Endodermal cell (in vitro differentiated cells): ENCODE measurements at places on chromosomes 6 and 20. TPM values are rescaled to one million over a fixed set of nuclear protein-coding genes. Genes with fewer than 3 reads are reported as not detected.

GRCh38 chr20:49811825-49812506 is 662 bp upstream of the SLC9A8 start:
- peak overlapping the region; percentile 95 for H3K4me3 ChIP-seq
- H3K27ac ChIP-seq, result peak overlapping the region; percentile 9
- DNase-seq, result peak; percentile 57
- H3K36me3 ChIP-seq, result peaks cover 11% of the 10 kb centered on the region
- peaks cover 7% of the 10 kb centered on the region for H3K4me1 ChIP-seq
- no peaks in the 10 kb centered on the region for H3K27me3 ChIP-seq

DNA sequence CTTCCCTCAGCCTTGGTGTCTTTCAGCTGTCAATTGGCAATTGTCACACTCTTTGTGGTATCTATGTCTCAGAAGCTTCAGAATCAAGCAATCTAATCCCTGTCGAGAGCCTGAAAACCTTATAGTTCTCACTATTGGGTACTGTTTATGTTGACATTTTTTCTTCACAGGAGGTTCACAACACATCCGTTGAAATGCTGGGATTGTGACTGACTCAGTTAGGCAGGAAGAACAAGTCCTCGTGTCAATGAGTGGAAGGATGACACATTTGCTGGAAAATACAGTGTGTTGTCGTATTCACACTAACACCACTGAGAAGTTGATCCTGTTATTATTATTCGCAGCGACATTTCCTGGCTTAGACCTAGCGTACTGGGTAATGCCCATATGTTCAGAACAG is 163.9 kb upstream of the CITED2 start:
- H3K27me3 ChIP-seq, result no peaks in the 10 kb centered on the region
- no peak overlapping the region for H3K4me3 ChIP-seq
- no peak for DNase-seq

OARD1 gene
- total RNA-seq, result 36.4 to 42.4 TPM (median 40.7 TPM) in 3 replicates

GRCh38 chr6:11353921-11354389 is 121.5 kb upstream of the NEDD9 start:
- H3K27ac ChIP-seq, result no peak overlapping the region
- peak; percentile 16 for DNase-seq
- H3K27me3 ChIP-seq, result no peaks in the 10 kb centered on the region
- H3K4me3 ChIP-seq, result no peak overlapping the region
- H3K4me1 ChIP-seq, result no peaks in the 10 kb centered on the region

DNA sequence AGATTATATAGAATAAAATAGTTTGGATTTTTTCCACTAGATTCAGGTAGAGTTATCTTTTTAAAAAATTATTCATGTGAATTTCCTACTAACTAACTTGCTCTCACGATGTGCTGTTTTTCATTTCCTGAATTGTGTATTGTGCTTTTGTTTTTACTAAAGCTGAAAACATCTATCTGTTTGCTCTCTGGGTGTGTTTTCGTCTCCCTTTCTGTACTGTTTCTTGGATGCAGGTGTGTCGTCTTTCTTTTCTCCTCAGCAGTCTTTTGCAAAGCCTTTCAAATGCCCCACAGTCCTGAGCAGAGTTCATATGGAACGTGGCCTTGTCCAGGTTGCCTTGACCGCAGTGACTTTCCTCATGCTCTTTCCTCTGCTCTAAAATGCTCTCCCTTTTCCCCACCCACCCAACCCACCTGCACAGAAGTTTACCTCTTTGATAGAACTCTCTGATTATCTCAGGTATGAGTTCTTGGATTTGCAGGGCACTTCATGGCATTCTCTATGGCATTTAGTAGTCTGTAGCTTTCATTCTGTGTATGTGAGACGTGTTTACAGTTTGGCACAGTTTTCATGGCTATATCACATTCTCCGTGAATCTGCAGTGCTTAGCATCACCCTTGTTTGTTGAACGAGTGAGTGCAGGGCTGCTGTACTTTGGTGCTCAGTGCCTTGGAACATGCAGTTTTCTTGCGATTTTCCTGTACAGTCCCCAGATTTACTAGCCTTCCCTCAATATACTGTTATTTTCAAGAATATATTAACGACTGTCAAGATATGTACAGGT is 77.1 kb downstream of the FARS2 start:
- no peak for DNase-seq
- H3K4me3 ChIP-seq, result no peak overlapping the region
- H3K27ac ChIP-seq, result no peak overlapping the region
- no peaks in the 10 kb centered on the region for H3K4me1 ChIP-seq
- no peaks in the 10 kb centered on the region for H3K36me3 ChIP-seq

- H3K27ac ChIP-seq, result no peak overlapping the region
- H3K27me3 ChIP-seq, result no peaks in the 10 kb centered on the region
- no peaks in the 10 kb centered on the region for H3K4me1 ChIP-seq
- H3K36me3 ChIP-seq, result peaks cover 45% of the 10 kb centered on the region
- no peak for DNase-seq
Observed at GRCh38 chr6:47716207-47716606, 17.8 kb downstream of the ADGRF4 start.

DNA sequence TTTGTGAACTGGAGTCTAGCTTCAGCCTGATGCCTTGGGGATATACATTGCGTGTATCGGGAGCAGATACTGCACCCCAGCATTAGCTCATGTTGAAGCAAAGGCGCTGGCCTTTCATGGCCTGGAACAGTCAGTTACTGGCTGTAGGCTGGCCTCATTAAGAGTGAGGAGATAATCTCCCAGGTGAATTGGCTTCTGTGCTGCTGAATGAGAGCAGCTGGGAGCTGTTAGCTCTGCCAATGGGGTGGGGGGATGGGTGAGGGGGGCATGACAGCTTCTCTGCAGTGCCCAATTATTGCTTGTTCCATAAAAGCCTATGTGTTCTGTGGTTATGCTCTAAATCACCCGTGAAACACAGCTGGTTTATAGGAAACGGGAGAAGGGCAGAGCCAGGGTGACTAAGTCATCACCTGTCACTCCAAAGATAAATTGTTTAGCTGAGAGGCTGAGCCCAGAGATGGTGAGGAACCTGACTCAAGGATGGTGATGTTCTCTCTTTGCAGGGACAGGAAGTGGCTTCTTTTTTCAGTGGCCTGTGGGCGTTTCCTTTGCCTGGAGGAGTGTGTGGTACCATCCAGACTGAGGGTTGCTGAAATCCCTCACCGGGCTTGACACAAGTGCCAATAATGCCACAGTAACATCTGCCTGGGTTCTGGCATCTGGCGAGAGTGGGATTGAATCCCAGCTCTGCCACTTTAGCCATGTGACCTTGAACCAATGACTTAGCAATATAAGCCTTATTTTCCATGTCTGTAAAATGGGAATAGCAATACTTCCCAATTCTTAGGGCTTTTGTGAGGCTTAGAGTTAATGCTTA is 170.8 kb downstream of the BCAS1 start:
- H3K27me3 ChIP-seq, result no peaks in the 10 kb centered on the region
- H3K27ac ChIP-seq, result no peak overlapping the region
- no peaks in the 10 kb centered on the region for H3K36me3 ChIP-seq
- peaks cover 11% of the 10 kb centered on the region for H3K4me1 ChIP-seq
- no peak overlapping the region for H3K4me3 ChIP-seq

TMC2 gene
- not detected in 2 replicates for total RNA-seq

GTSF1L gene
- not detected in 2 replicates for total RNA-seq

DNA sequence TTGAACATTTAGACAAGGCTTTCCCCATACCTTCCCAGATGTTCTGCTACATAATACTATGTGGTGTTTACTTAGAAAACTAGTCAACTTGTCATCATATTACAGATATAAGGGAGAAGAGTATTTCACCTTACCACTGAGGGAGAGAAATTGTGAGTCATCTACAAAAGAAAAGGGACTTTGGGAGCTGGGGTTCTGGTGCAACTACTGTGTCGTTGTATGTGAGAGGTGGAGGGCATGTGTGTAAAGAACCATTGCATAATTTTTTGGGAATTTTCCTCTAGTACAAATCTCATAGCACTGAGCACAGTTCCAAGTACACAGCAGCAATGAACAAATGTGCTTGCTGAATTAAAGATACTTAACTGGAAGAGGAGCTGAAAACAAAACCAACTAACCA is 665.6 kb downstream of the DHX35 start:
- no peaks in the 10 kb centered on the region for H3K4me1 ChIP-seq
- H3K27me3 ChIP-seq, result no peaks in the 10 kb centered on the region
- H3K36me3 ChIP-seq, result no peaks in the 10 kb centered on the region
- no peak overlapping the region for H3K4me3 ChIP-seq
- no peak for DNase-seq

DNA sequence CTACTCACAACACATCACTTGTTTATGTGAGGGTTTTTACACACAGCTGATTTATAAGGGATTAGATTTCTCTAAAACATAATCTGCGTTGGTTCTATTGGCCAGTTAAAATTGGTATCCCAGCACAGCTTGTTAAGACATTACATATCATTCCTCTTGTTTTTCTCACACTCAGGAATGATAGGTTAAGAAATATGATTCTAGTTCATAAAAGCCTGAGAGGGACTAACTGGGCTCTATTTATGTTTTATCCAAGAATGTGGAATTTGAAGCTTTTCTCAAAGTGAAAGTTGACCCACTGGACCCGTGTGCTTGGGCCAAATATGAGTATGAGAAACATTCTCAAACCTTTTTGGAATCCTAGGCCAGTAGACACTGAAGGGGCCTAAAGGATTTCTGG is 117.3 kb downstream of the TMEM170B start:
- no peaks in the 10 kb centered on the region for H3K27me3 ChIP-seq
- no peak for DNase-seq
- no peak overlapping the region for H3K27ac ChIP-seq
- H3K4me1 ChIP-seq, result peaks cover 8% of the 10 kb centered on the region
- no peaks in the 10 kb centered on the region for H3K36me3 ChIP-seq

LY6G6D gene
- total RNA-seq, result not detected in 2 replicates

- H3K27ac ChIP-seq, result no peak overlapping the region
- DNase-seq, result peak; percentile 35
- H3K4me3 ChIP-seq, result no peak overlapping the region
- peaks cover 9% of the 10 kb centered on the region for H3K36me3 ChIP-seq
- peaks cover 5% of the 10 kb centered on the region for H3K4me1 ChIP-seq
- H3K27me3 ChIP-seq, result no peaks in the 10 kb centered on the region
Observed at GRCh38 chr20:1327827-1328679, 886 bp downstream of the SDCBP2 start.

SLC35D3 gene
- 0.25 and 0.44 TPM in 2 replicates for total RNA-seq

DNA sequence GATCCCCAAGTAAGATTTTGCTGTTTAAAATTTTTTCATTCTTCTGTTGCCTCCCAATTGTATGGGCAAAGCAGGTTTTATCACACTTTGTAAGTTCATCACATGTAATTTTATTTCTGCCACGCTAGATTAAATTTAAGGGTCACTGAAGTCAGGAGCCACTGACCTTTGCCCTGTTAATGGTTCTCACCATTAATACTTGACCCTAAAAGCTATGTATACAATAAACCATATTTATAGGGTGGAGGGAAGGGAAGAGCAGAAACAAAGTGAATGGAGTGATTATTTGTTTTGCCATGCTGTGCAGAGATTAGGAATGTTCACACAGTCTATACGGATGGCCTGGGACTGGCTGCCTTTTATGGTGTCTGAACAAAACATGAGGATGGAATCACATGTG is 186.7 kb downstream of the BMP2 start:
- no peak overlapping the region for H3K4me3 ChIP-seq
- no peak for DNase-seq
- H3K4me1 ChIP-seq, result no peaks in the 10 kb centered on the region
- H3K36me3 ChIP-seq, result no peaks in the 10 kb centered on the region

- H3K4me3 ChIP-seq, result no peak overlapping the region
- H3K36me3 ChIP-seq, result peaks cover 5% of the 10 kb centered on the region
- DNase-seq, result peak; percentile 76
- H3K27me3 ChIP-seq, result no peaks in the 10 kb centered on the region
Observed at GRCh38 chr6:109695468-109695867, 4.4 kb downstream of the FIG4 start.

DNA sequence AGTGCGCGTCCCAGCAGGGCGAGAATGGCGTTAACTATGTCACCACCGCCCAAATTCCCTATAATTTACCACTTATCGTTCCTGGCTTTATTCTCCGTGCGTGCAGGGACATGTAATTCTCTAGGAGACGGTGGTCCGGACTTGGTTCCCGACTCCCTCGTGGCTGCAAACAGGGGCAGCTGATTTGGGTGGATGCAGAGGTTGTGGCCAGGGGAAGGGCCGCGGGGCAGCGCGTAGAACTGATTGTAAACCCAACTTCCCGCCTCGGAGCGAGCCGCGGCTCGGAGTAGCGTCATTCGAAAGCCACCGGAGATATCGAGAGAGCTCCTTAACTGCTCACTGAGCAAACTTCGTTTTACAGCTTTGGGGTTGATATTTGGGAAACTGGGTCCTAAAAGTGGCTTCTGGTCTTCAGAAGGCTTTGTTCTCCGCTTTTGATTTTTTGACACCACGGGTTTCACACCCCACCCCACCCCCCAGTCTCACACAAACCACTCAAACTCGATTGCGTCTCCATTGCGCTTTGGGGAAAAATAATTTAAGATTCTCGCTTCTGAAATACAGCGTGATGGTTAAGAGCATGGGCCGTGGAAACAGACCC is 17.5 kb upstream of the ZSCAN9 start:
- H3K27ac ChIP-seq, result no peak overlapping the region
- peak; percentile 88 for DNase-seq
- H3K36me3 ChIP-seq, result no peaks in the 10 kb centered on the region
- peaks cover 95% of the 10 kb centered on the region for H3K27me3 ChIP-seq

DNA sequence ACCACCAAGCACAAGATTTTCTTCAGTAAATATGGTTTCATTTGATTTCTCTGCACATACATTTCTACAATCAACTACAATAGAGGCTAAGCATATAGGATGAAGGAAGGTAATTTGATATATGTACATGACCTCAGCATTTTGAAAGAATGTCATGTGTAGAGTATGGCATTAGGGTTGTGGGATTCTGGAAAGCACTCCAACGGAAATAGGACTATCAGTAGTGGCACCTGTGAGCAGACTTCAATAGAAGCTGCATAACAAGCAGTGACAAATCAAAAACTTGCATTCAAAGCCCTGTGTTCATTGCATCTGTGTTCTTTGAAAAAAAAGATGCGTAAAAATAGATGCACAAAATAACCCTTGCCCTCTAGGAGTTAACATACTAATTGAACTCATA is 57.5 kb upstream of the EYA4 start:
- H3K27me3 ChIP-seq, result no peaks in the 10 kb centered on the region
- no peaks in the 10 kb centered on the region for H3K36me3 ChIP-seq
- peaks cover under 1% of the 10 kb centered on the region for H3K4me1 ChIP-seq
- no peak overlapping the region for H3K27ac ChIP-seq

GRCh38 chr20:17446171-17446570 is 85.0 kb downstream of the BFSP1 start:
- no peak overlapping the region for H3K27ac ChIP-seq
- no peaks in the 10 kb centered on the region for H3K36me3 ChIP-seq
- no peak for DNase-seq
- no peaks in the 10 kb centered on the region for H3K27me3 ChIP-seq
- peaks cover 25% of the 10 kb centered on the region for H3K4me1 ChIP-seq

- no peaks in the 10 kb centered on the region for H3K36me3 ChIP-seq
- peak; percentile 55 for DNase-seq
- H3K4me3 ChIP-seq, result no peak overlapping the region
- peaks cover 9% of the 10 kb centered on the region for H3K4me1 ChIP-seq
- H3K27me3 ChIP-seq, result peaks cover 8% of the 10 kb centered on the region
Observed at GRCh38 chr6:160130729-160131484, 9.3 kb downstream of the SLC22A1 start.

GRCh38 chr6:40988634-40989033 is 50.4 kb downstream of the UNC5CL start:
- H3K4me1 ChIP-seq, result no peaks in the 10 kb centered on the region
- no peak overlapping the region for H3K27ac ChIP-seq
- no peaks in the 10 kb centered on the region for H3K27me3 ChIP-seq
- H3K36me3 ChIP-seq, result no peaks in the 10 kb centered on the region
- no peak overlapping the region for H3K4me3 ChIP-seq
